ENCODE measurements at places on chromosomes 5 and 9.

DNA sequence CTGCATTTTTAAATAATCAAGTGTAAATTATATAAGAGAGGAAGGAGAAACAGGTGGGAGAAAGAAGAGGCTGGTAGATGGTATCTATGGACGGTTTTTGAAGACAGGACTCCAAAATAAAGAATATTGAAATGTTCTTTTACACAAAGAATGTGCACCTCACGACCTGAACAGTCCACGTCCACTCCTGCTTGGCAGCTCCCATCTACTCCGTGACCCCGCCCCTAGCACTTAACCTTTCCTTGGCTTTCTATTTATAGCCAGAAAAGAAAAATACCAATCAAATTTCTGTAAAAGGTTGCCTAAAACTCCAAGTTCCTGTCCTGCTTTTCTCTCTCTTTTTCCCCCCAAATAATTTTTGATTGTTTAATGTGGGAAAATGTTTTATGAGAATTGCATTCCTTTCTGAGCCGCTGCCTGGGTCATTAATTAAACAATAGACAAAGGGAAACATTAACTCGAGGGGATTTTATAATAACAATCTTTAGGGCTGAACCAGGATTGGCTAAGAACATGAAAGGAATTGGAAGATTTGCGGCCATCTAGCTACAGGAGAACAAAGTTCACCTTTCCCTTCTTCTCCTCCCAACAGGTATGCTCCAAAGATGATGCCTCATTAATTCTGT, 173.6 kb upstream of the MAP3K1 start:
- DNase-seq: no peak

- no peak for DNase-seq
These were observed 53.9 kb upstream of the PALM2AKAP2 start for GRCh38 chr9:109726119-109726518.

GRCh38 chr5:55324815-55325418, 17.1 kb downstream of the MTREX start:
- no peak for DNase-seq

GRCh38 chr9:6133346-6134063, 82.1 kb upstream of the IL33 start:
- no peak for DNase-seq

GRCh38 chr5:72599519-72600370, 92.5 kb upstream of the ZNF366 start:
- DNase-seq: no peak

DNA sequence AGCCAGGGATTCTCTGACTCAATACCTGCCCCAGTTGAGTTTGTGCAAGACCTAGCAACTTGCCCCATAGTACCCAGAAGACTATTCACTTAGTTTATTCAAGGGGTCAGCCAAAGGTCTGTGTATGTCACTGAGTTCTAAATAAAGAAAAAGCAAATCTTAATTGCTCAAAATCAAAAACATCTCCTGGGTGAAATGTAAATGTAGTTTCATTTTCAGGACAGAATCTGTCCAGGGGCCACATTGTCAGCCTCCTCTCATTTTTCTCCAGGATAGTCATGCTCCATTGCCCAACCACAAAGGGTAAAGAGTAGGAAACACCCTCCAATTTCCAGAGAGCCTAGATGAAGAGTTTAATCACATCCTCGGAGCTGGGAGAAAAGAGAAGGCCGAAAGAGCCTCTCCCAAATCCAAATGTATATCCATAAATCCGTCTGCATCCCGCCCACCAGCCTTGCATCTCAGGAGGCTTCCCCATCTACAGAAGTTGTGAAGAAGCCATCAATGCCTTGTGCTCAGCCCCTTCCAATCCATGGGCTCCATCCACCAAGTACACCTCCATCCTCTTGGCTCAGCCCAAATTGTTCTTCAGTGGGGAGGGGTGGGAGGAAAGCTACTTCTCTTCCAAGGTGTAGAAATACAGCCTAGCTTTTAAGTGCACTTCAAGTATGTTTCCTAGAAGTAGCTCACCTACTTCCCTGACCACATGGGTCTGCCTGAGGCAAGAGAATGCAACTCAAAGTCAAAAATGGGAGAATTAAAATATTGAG, 26.9 kb downstream of the ADAM19 start:
- DNase-seq: no peak

GRCh38 chr5:147576646-147577535, 67.0 kb upstream of the DPYSL3 start:
- peak; percentile 41 for DNase-seq

DNA sequence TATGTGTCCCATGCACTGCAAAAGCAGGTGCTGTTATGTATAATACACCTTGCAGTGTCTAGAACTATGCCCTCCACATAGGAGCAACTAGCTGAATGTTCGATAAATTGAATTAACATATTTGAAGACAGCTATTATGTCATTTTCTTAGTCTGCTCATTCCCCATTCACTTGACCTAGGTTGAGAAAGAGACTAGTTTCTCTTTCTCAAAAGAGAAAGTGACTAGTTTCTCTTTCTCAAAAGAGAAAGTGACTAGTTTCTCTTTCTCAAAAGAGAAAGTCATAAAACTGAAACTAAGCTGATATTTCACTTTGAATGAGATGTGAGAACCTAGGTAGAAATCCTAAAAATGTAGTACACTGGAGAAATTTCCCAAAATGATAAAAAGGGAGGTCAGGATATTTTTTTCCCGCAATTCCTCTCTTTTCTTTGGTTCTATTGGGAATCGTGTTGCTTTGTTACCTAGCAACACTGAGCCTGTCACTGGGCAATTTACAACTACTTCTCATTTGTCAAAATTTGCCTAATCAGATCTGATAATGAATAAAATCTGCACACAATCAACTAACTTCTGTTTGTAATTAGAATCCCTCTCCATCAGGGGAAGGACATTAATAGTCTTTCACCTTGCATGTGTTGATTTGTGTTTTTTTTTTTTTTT, 132.0 kb upstream of the GRIA1 start:
- DNase-seq: no peak

DNA sequence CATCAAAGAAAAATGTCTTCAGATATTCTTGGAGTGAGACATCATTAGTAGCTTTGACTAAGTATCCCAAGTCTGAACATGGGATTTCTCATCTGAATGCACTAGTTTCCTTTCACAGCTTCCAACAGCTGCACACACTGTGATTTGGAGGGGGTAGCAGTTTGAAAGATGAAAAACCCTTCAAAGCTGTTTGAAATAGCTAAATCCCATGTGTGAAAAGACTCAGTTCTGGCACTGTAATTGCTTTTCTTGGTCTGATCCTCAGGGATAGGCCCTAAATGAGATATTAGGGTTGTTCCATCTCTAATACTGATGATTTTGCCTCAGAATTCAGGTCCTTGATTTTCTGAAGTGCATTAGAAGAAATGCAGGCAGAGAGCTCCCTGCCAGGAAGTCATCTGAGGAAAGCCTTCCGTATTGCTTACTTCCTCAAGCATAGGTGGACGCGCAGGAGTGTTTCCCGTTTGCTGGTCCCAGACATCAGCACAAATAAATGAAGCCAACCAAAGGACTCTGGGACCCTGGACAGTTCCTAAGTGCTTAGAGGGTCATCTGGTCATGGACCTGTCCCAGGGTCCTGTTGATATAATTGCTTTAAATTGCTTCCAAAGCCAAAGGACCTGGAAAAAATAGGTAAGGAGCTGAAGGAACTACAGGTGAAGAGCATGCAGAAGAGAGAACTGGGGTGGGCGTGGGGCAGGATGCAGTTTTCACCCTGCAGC, 25.6 kb upstream of the FRMPD1 start:
- DNase-seq: no peak

All from activated naive CD4-positive, alpha-beta T cell treated with anti-CD3 and anti-CD28 coated beads, Interleukin-2, amount 10 ng/mL, durations not matched to agents 7 days and 5 days (primary cell).